ENCODE measurements at places on chromosomes 13 and 19.

- DNase-seq, result no peak
Observed at GRCh38 chr13:27833206-27833605, 40.9 kb downstream of the GSX1 start.

DNA sequence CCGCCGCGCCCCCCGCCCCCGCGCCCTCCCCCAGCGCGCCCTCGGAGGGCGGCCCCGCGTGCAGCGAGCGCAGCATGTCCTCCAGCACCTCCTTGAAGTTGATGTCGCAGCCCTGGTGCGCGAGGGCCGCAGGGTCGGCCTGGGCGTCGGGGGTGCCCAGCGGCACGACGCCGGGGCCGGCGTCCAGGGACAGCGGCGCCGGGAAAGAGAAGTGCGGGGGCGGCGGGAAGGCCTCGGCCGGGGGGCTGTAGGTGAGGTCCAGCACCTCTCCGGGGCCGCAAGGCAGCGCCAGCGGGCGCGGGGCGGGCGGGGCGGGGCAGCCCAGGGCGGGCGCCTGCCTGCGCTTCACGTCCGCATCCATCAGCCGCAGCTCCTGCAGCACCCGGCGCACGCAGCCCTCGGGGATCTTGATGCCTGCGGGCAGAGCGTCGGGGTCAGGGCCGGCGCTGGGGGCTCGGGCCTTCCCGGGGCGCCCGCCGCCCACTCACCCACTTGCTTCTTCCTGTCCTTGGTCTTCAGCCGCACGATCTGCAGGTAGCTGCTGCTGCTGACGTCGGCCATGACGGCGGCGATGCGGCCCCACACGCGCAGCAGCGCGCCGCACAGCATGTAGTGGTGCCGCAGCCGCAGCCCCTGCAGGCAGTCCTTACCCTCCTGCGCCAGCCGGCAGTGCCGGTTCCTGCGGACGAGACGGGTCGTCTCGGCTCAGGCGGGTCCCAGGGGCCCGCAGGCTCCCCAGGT lies 4.7 kb downstream of the GPX4 start:
- DNase-seq, result no peak

GRCh38 chr13:100458673-100459072 lies 129.9 kb downstream of the GGACT start:
- no peak for DNase-seq

DNA sequence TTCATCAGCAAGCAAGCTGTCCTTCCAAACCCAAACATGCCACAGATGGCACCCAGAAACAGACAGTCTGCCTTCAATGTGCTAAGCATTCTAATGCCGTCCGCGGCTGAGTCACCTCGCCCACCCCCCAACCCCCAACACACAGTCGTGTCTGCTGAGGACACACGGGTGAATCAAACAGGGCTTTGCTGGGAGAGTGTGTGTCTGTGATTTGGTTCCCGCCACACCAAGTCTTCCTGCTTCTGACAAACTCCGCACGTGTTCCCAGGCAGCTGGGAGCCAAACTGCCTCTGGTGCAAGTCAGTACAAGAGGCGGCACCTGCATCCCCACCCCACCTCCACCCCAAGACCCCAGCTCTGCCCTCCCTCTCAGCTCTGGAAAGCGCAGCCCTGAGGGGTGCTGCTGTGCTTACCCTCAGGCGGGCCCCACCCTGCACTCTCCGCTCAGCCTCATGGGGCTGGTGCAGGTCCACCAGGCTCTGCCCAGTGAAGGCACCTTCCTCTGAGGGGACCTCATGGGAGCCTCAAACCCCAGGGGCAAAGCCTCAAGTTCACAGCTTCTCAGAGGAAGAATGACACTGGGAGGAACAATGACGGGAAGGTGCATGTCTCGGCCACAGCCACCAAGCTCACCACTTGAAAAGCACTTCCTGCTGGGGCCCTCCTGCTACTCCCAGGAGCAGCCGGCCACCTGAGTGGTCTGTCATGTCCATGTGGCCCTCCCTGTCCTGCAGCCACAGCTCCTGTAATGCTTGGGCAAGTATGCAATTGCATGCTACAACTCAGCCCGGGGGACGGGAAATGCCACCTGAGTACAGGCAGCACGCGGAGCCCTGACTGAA lies 15.0 kb upstream of the SLC35E1 start:
- DNase-seq, result peak; percentile 15

DNA sequence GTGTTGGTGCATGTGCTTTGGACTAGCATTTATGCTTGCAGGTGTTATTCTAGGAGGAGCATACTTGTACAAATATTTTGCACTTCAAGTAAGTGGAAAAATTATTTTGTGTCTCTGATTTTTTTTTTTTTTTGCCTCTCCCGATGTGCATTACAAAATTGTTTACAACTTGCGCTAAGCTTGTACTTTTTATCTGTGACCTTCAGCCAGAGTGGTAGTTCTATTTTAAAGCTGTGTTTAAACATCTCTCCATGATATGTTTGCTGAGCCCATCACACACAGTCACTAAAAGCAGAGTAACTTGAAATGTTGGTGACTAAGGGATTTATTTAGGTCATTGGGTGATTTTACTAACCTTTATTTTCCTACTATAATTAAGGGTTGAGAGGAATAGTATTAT lies 20.8 kb downstream of the ITM2B start:
- DNase-seq, result no peak

- DNase-seq, result no peak
Observed at GRCh38 chr19:16023146-16023915, 53.0 kb upstream of the TPM4 start.

GRCh38 chr19:10191347-10191746 lies 3.4 kb downstream of the DNMT1 start:
- DNase-seq, result peak; percentile 33

DNA sequence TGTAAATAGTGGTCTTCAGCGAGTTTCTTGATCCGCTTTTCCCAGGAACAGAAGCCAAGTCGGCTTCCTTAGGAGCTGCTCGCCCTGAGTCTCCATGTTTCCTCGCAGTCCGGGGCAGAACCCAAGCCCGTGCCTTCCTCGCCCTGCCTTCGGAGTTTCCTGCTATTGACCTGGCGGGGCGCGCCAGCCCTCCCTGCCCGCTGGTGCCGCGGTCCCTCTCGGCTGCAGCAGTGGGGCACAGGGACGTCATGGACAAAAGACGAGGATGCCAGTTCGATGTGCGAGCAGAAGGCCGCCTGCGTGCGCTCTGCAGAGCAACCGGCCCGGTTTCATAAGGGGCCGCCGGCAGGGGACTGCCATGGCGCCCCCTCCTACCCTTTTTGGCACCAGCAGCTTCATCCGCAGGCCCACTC lies 156.6 kb downstream of the TM9SF2 start:
- peak; percentile 33 for DNase-seq

DNA sequence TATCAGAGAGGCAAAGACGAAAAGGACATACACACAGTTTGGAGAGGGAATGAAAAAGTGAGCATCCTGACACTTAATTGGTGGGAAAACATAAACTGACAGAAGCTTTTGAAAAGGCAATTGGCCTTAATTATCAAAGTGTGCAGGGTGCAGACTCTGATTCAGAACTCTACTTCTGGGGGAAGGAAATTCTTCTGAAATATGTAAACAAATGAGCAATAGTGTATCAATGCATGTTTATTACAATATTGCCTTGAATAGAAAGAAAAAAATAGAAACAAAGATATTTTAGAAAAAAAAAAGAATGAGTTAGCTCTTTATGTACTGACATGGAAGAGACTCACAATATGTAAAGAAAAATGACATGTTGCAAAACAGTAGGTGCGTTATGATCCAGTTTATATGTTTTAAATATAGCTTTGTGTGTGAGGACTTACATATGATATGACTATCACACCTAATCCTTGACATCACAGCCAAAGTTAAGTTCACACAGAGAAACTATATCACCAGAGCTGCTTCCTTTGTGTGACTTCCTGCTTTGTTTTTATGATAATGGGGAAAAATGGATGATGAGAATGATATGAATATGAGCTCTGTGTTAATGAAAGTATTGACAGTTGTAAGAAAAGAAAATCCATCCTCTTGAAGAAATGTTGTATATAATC lies 182.4 kb downstream of the KCTD12 start:
- DNase-seq, result no peak

- no peak for DNase-seq
Observed at GRCh38 chr13:53189162-53189561, 160.5 kb downstream of the OLFM4 start.

DNA sequence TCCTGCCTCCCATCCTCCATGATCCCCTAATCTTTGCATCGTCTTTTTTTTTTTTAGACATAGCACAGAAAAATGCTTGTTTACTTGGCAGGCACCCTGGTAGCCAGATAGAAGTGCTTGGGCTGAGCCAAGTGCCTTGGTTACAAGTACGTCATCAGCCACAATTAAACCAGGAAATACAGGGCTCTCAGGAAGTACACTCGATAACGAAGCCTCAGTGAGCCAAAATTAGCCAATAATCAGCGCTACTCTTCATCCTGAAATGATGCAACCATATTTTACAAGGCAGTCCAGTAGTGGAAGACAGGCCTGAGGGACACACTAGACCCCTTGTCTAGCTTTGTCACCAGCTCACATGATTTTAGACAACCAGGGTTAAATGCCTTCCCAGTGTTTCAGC lies 194.0 kb upstream of the NBEA start:
- DNase-seq, result peak; percentile 79

DNA sequence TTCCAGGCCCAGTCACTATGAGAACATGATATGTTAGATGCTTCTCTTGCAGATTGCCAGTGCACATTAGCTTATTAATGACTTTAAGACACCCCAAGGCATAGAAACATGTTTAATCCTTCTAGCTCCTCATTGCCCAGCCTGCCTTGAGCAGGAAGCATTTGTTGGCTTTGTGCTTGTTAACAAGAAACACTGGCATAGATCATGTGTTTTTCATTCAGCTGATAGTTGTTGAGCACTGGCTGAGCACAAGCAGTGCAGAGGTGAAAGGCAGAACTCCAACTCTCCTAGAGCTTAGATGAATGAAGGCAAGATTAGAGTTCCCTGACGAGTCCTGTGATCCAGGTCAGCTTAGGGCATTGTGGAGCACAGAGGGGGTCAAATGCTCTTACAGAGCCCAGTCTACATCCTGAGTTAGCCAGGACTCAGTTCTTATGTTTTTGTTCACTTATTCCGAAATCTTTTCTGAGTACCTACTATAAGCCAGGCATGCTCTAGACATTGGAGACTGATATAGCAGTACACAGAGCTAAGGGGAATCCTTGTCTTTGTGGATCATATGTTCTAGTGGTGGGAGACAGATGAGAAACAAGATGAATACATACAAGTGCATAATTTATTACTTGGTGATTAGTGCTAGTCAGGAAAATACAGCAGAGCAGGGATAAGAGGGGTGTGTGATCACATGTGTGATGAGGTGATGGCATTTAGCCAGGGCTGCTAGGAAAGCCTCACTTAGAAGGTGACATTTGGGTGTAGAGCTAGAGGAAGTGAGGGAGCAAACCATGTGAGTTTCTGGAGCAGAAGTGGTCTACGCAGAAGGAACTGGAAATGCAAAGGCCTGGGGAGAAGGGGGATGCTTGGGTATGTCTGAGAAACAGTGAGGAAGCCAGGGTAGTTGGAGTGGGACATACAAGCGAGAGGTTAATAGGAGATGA lies 101.2 kb downstream of the WASF3 start:
- DNase-seq, result no peak

GRCh38 chr13:44887515-44887914 lies 101.8 kb downstream of the NUFIP1 start:
- DNase-seq, result no peak

GRCh38 chr13:50124536-50125303 lies 109.5 kb downstream of the KCNRG start:
- DNase-seq, result peak; percentile 58

- no peak for DNase-seq
Observed at GRCh38 chr13:100559886-100560285, 28.7 kb downstream of the GGACT start.

DNA sequence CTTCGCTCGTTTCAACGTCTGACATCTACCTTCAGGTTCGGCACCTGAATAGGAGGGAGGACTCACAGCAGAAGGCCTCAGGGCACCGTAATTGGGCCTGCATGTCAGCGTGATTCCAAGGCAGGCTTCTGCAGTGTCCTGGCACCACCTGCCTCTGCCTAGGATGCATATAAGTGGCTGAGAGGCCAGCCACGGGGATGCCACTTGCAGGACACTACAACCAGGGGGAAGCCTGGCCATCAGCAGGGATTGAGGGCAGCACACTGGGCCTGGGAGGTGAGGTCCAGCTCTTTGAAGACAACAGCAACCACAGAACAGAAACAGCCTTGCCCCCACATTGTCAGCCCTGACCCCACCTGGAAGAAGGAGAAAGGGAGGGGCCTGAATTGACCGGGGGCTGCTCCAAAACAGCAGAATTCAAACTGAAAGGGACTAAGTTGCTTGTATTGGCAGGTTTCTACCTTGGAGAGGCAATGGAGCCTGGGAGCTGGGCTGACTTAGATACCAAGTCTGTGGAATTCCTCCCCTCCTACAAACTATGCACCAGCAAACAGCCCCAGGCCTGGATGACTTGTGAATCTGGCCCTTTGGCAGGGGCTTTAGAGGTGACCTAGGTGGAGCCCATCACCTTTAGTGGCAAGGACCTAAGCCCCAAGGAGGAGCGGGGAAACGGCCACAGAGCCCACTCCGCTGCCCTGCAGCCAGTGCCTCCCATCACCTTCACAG lies 34.1 kb upstream of the POMP start:
- DNase-seq, result no peak
